ENCODE measurements at places on chromosomes 1 and 21. TPM values are rescaled to one million over a fixed set of nuclear protein-coding genes. Genes with fewer than 3 reads are reported as not detected.

Gene CBR3
- 15.4 TPM for total RNA-seq

Gene DEGS1
- 46.0 TPM for total RNA-seq

Gene GBP6
- not detected for total RNA-seq

Gene FAAP20
- 43.0 TPM for total RNA-seq

Gene CFHR2
- not detected for total RNA-seq

Gene TMEM240
- total RNA-seq, result 7.1 TPM

Gene HAPLN2
- total RNA-seq, result 5.5 TPM

Gene DYNLT5
- total RNA-seq, result 9.0 TPM

Gene FNDC10
- 2.4 TPM for total RNA-seq

Gene LAMC1
- 263 TPM for total RNA-seq

Gene RHOU
- 21.8 TPM for total RNA-seq

Gene TP73
- total RNA-seq, result not detected

Gene CACHD1
- 16.7 TPM for total RNA-seq

Gene GJA9
- total RNA-seq, result not detected

Gene VANGL2
- total RNA-seq, result 7.1 TPM

Gene FCRL2
- 0.31 TPM for total RNA-seq

Gene KRTAP12-2
- total RNA-seq, result not detected

Gene USP21
- 23.5 TPM for total RNA-seq

Gene RAB3GAP2
- 49.2 TPM for total RNA-seq

Gene SERINC2
- total RNA-seq, result 1.4 TPM

Gene ZFYVE9
- total RNA-seq, result 35.8 TPM

Gene SERPINC1
- total RNA-seq, result not detected

Gene FBXO44
- total RNA-seq, result 37.1 TPM

Gene CAPZB
- 198 TPM for total RNA-seq

Gene LRRC41
- 47.7 TPM for total RNA-seq

Gene C1orf226
- total RNA-seq, result 13.0 TPM
